ENCODE measurements at places on chromosomes 11 and 22.
A peak's percentile ranks its signal among the peaks of the same experiment; 100 is the strongest.

- no peak for DNase-seq
Measured at GRCh38 chr11:132866783-132867545, 665.3 kb downstream of the OPCML start.

DNA sequence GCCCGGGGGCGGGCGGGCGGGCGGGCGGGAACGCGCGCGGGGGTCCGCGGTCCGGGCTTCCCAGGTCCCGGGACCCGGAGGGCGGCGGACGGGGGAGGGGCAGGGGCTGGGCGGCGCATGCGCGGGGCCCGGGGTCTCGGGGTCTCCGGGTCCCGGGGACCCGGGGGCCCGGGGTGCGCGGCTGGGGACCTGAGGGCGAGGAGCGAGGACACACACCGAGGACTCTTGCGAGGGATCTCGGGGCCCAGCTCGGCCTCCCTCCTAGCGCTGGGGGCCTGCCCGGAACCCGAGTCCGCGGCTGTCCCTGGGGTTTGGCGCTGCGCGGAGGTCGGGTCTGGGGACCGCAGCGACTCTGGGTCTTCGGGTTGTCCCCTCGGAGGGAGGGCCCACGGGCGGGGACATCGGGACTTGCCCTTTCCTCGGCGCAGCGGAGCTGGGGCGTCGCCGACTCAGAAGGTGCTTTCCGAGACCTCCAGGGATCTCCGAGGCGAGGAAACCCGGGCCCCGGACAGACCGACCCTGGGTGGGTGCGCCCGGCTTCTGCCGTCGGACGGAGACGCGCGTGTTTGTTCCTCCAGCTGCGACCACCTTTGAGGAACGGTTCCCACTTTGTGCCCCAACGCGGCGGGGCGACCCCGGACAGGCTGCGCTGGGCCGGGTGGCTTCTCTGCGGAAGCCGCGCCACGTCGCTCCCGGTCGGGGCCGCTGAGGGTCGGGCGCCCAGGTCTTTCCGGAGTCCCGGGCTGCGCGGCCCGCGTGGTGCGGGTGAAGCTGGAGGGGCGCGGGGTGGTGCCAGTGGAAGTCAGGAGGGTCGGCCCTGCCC, 540 bp downstream of the PPARA start:
- DNase-seq = no peak

- no peak for DNase-seq
Measured at GRCh38 chr22:30188911-30189310, 57.6 kb downstream of the LIF start.

- DNase-seq = no peak
Measured at GRCh38 chr11:102416976-102417375, 35.6 kb downstream of the TMEM123 start.

GRCh38 chr22:32200752-32201151, 4.1 kb downstream of the RFPL2 start:
- no peak for DNase-seq

DNA sequence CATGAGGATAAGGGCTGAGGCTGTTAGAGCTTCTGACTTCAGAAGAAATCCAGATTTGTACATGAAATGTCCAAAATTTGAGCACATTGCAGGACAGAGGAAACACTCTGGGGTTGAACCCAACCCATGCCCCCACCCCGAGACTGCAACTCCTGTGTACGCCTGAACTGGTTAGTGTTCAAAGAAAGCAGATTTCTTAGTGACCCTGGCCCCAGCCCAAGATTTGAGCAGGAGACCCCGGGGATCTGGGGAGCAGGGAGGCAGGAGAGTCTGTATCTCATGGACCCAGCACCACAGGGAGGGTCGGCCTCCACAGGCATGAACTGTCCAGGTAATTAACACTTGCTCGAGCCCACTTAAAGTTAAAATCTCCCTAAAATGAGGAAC, 69.3 kb upstream of the WNT7B start:
- DNase-seq = no peak

DNA sequence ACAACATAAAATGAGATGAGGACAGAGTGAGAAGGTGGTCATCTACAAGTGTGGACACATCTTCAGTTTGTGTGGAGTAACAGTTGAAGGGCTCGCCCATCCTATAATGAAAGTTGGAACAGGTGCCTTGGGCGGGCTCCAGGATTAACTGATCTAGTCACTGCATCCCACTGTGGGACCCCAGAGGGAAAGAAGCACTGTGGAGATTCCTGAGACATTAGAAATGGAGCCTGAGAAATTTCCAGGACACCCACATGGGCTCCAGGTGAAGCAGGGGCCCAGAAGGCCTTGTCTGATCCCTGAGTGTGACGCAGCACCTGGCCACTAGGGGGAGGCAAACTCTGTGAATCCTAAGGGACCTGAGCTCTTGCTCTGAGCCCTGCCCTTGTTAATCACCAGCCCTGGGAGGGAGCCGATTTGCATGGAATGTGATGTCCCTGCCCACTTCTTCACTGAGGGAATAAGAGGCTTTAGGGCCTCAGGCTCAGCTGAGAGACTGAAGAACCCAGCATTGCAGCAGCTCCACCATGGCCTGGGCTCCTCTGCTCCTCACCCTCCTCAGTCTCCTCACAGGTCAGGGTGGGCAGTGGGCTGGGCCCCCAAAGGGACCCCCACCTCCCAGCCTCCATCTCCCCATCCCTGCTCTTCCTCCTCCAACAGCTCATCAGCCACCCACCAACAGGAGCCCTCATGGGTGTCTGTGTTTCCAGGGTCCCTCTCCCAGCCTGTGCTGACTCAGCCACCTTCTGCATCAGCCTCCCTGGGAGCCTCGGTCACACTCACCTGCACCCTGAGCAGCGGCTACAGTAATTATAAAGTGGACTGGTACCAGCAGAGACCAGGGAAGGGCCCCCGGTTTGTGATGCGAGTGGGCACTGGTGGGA, 98.4 kb downstream of the VPREB1 start:
- peak; percentile 37 for DNase-seq

DNA sequence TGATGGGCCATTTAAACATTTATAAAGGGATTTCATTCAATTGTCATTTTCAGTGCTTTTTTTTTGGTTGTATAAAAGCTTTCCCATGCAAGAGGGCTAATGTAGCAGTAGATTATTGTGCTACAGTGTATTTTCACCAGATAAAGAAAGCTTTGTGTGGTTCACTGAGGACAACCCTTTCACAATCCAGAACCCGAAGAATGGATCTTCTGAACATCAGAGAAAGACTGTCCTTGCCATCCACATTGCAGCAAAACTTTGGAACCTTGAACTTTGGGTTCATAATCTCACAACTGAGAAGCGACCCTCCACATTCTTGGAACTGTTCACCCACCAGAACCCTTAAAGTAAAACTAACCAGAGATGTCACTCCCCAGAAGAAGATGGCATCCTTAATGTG, 9.3 kb downstream of the APOBEC3H start:
- DNase-seq = no peak

GRCh38 chr11:93054279-93054678, 84.8 kb downstream of the MTNR1B start:
- no peak for DNase-seq

DNA sequence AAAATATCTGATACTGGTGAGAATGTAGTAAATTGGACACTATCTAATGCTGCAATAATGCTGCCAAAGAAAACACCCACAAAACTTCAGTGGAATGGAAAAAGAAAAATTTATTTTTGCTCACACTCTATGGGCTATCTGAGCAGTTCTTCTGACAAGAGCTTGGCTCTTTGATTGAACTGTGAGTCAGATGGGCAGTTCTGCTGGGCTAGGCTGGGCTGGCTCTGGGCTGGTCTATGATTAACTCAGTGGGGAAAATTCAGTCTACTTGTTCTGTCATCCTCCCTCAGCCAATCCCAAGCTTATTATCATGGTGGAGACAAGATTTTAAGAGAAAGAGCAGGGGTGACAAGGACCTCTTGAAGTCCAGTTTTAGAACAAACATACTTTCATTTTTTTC, 1404.8 kb downstream of the LRRC4C start:
- DNase-seq = no peak

DNA sequence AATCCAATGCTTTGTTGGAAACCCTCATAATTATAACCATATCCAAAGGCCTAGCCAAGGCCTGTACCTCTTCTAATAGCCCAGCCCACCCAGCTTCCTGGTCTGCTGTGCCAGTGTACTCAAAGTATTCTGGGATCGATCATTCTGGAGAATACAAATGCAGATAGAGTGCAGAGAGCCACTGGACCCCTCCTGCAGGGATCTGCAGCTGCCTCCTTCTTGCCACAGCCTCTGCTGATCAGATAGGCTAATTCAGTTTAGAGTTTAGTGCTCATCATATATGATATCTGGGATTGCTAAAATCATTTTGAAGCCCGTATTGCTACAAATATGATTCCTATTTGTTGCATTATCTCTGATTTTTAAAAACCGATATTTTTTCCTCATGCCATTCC, 17.5 kb downstream of the CASP5 start:
- no peak for DNase-seq

DNA sequence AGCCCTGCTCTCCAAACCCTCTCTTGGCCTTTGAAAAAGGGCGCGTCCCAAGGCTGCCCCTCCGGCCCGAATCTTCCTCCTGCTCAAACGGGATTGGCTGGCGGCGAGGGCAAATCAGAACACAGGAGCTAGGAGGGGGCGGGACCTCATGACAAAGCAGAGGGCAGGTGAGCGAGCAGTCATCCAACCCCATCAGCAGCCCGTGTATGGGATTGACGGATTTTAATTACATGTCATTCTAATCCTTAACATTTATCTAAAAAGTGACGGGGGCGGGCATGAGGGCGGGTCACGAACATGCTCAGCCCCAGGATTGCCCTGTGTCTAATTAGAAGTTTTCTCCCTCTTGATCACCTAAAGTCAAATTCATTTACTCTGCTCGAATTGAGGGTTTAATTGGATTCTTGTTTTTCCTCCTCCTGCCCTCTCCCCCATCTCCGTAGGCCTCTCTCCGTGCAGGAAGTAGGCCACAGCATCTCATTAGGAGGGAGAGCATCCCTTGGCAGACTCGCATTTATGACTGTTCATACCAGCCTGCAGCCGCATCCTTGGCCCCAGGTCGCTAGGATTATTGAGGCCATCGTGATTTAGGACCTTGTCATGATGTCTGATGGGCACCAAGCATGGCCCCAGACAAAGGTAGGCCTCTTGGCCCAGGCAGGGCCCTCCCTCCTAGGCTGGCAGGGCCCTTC, 147.1 kb downstream of the CHST1 start:
- DNase-seq = no peak

DNA sequence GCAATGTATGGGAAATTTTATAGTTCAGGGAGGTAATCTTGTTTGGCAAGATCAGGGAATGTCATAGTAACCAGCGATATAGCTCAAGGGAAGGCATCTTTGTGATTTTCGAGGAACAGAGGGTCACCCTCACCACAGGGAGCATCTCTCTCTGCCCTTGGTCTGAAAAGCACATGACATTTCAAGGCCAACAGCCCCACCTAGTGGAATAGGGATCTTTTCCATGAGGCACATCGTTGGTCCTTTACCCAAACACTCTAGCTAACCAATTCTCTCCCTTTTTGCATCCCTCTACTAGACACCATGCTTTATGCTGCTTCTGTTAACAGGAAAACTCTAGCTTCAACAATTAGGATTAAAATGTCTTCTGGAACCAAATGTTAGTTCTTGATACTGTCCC, 179.0 kb downstream of the GRM5 start:
- no peak for DNase-seq

DNA sequence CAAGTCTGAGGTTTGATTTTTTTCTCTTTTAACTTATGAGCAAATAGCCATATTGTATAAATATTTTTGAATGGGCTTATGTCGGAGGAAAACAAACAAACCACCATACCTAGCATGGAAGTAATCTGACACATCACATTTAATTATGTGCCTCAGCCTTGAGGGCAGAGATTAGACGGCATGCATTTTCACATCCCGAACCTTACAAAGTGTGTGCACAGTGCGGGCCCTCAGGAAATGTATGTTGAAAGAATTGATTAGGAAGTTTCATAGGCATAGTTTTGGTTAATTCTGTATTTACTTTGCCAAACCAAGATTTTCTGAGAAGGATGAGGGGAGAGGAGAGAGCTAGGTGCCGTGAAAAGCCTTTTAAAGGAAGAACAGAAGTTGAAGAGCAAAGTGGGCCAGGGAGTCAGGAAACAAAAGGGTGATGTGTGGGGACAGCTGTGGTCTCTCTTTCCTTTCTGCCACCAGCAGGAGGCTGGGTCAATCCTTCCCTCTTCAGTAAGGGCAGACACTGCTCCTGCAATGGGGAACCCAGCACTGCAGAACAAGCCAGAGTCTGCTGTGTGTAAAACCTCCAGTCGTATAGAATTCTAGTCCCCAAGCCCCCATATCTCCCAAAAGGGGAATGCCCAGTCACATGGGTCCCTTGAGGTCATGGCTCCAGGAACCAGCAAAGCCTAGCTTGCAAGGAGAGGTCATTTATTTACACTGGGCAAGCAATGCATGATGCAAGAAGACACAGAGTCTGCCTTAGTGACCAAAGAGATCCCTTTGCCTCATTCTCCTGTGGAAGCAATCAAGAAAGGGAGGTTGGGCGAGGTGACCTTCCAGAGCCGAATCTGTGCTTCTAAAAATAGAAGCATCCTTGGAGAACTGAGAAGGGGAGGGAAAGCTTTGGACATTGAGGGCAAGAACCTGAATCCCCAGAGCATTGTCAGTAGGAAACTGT, 71.1 kb upstream of the OLFML1 start:
- DNase-seq = no peak

GRCh38 chr11:60950933-60951605, 907 bp downstream of the SLC15A3 start:
- no peak for DNase-seq

DNA sequence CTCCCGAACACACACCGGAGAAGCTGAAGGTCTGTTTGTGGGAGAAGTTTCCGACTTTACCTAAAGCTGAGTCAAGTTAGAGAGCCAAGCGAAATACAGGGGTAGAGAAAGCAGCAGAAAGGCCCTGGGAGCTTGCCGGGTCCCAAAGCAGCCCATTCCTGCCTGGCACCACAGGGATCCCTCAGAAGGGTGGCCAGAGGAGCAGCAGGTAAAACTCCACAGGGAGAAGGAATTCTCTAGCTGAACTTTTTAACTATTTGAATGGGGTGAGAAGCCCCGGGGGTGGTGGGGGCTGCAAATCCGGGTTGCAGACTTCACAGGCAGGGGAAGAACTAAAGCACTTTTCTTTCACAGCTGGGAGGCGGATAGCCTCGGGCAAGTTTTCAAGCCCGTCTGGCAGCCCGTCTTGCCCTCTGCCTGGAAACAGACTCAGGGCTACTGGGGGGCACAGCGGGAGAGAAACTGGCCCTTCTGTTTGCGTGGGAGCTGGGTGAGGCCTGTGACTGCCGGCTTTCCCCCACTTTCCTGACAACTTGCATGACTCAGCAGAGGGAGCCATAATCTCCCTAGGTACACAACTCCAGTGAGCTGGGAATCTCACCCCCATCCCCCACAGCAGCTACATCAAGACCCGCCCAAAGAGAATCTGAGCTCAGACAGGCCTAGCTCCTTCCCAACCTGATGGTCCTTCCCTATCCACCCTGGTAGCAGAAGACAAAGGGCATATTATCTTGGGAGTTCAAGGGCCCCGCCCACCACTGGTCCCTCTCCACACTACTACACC, 311.0 kb downstream of the SBF2 start:
- no peak for DNase-seq

Data from DMS79 (cell line).